Adipocyte (in vitro differentiated cells): ENCODE measurements at places on chromosomes 4 and X.

- no peak for DNase-seq
Observed at GRCh38 chr4:88802138-88802537, 104.5 kb upstream of the NAP1L5 start.

GRCh38 chrX:7261672-7262332 is 113.8 kb upstream of the PUDP start:
- DNase-seq = no peak

DNA sequence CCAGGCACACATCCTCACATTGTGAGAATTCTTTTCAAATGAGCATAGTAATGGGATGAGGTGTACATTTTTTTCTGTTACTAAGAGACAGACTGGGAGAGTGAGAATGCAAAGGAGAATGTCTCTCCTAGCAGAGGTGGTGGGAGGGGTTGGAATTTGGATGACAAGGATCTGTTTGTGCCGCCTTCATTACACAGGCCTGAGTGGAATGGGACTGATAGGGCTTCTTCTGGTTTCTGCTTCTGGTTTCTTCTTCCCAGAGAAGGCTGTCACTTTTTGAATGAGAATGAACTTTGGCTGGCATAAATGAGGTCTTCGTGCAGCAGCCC is 55.4 kb downstream of the C4orf51 start:
- DNase-seq = peak; percentile 86

GRCh38 chrX:110036162-110037033 is 33.5 kb downstream of the TMEM164 start:
- no peak for DNase-seq

DNA sequence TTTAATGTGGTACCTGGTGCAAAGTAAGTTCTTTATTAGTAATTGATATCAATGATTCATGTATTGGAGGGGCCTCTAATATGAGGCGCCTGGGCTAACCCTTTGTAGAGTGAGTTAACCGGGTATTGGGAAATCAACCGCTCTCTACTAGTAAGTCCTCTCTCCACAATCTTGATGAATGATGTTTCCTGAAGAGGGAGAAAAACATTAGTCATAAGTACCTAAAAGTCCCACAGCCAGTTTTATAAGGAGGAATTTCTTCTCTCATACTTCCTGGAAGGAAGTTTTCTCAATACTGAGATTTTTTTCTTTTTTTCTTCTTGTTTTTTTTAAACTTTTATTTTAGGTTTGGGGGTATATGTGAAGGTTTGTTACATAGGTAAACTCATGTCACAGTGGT is 62.3 kb downstream of the AGTR2 start:
- DNase-seq = no peak

- no peak for DNase-seq
Observed at GRCh38 chr4:173139561-173139960, 29.1 kb upstream of the GALNT7 start.

- DNase-seq = no peak
Observed at GRCh38 chr4:101992446-101992845, 201.9 kb downstream of the BANK1 start.

- DNase-seq = no peak
Observed at GRCh38 chr4:38117591-38117990, 157.4 kb downstream of the PTTG2 start.

- peak; percentile 69 for DNase-seq
Observed at GRCh38 chr4:8580321-8581093, at the start of gene GPR78. GPR78 (plus strand) TSS chr4:8580392; CDS start chr4:8580983, 591 bp downstream.

GRCh38 chr4:153987291-153987690 is 198.4 kb upstream of the SFRP2 start:
- DNase-seq = peak; percentile 73

DNA sequence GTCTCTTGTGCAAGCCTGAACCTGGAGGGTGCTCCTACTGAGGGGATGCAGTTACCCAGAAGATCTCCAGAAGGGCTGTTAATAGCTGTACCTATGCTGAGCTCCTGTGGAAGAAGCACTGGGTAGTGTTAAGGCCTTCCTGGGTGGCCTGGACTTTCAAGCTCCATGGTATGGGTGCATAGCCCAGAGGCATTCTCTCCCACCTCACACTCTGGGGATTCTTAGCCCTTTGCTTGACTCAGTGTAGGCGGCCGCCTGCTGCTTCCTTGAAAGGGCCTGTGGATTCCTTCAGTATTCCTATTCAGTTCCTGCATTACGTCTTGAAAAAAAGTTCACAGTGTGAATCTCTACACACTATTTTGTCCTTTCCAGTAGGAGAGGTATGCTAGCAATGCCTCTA is 235.7 kb upstream of the MAGEB16 start:
- DNase-seq = no peak

- no peak for DNase-seq
Observed at GRCh38 chr4:187274153-187274552, 550.5 kb upstream of the FAT1 start.

DNA sequence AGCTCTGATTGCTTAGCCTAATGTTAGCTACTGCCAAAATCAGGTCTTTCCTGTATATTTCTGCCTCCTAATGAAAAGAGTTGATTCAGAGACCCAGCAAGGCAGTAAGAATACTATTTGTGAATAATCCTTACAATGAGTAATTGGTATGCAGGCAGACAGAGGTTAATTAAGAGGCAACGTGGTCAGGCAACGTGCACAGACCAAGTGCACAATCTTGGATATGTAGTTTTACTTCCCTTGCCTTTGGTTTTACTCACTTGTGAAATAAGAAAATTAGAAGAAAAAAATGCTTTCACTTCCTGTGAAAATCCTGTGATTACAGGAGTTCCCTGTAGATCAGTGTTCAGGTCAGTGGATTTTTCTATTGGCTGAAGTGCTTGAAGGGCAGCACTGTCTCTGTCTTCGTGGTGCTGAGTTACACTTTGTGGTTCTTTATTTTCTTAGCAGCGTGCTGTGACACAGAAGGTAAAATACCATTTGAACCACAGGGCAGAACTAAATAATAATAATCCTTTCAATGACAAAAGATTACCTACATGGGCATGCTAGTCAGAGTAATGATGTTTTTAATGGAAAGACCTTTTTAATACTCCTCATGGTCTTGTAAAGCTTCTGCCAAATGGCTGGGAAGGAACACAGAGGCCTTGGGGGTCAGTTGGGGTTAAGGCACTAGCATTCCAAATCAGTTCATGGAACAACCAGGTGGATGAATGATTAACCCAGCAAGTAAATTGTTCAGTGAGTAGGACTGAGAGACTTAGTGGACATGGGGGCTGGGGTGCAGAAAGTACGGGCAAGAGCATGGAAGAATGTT is 430.9 kb downstream of the MAPK10 start:
- peak; percentile 7 for DNase-seq

DNA sequence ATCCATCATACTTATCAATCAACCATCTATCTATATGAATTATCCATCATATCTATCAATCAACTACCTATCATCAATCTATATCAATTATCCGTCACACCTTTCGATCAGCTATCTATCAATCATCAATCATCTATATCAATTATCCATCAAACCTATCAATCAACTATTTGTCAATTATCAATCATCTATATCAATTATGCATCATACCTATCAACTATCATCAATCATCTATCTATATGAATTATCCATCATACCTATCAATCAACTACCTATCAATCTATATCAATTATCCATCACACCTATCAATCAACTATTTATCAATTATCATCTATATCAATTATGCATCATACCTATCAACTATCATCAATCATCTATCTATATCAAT is 70.6 kb upstream of the PPP2R3B start:
- no peak for DNase-seq

- DNase-seq = no peak
Observed at GRCh38 chr4:76105652-76106051, 31.1 kb downstream of the ART3 start.

- peak; percentile 56 for DNase-seq
Observed at GRCh38 chrX:45749375-45749774, 548.7 kb upstream of the DIPK2B start.

DNA sequence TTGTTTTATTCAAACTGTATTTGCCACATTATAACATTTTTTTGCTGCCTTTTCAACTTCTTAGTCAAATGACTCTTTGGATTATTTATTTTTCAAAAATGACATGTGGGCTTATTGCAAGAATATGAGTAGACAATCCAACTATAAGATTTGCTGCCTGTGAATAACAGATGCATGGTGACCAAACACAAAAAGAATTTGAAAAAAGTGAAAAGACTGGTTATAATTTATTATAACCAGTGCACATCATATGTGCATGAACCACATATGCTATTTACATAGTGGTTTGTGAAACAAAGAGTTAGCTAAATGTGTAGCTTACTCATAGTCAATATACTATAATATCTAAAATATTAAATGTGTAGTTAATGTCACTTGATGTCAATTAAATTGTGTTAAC is 2086.8 kb downstream of the ARAP2 start:
- no peak for DNase-seq

DNA sequence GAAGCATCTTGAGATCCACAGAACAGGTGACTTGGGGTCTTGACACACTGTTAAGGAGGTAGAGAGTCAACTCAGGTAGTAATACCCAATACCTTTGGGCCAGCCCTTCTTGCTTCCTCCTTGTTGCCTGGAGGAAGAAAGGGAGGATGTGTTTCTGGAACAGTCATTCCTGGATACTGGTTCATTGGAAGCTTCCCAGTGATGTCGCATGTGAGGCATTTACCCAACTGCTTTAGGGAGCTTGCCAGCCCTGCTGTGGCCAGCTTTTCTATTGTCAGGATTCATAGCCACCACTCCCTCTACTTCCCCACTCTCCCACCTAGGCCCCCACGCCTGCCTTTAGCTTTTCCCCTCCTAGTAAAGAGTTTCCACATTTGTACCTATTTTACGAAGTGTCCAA is 310.3 kb upstream of the PRPS2 start:
- no peak for DNase-seq
